ENCODE measurements at places on chromosomes 7 and 10.

- DNase-seq = no peak
Observed at GRCh38 chr10:63681993-63682697, 160.9 kb downstream of the REEP3 start.

DNA sequence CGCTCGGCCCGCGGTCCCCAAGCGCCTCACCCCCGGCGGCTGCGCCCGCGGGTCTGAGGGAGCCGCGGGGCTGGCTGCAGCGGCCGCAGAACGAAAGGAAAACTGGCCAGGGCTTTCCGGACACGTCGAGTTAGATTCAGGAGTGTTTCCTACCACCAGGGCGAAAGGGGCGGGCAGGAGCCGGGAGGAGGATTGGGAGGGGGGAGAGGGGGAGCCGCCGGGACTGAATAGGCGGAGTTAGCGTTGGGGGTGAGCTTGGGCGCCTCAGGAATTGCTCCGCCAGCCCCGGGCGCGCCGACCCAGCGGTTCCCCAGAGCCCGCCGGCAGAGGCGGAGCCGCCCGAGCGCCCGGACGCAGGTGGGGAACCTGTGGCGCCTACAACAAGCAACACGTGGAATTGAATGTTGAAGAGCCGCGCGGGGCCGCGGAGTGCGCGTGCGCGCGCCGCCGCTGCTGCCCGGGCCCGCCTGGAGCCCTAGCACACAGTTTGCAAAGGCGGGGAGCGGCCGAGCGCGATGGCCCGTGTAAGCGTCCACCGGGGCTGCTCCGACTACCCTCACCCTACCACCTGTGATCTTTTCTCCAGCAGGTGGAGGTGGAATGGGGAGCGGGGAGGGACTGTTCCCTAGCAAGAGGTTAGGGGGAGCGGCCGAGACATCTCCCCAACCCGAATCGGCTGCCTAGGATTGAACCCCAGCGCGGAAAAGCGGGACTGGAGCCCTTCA, at the start of gene CADPS2:
Gene CADPS2, minus strand, starts transcription at position 104 of the 725 bp plus-strand sequence. CDS start 123 bp downstream, outside the sequence.
- DNase-seq = peak; percentile 70

- DNase-seq = no peak
Observed at GRCh38 chr10:124898471-124898870, 43.5 kb upstream of the ZRANB1 start.

- DNase-seq = no peak
Observed at GRCh38 chr7:129187681-129188371, 607 bp upstream of the SMO start.

GRCh38 chr10:131480066-131480465, 168.5 kb upstream of the TCERG1L start:
- no peak for DNase-seq

GRCh38 chr10:97550336-97551149, 22.0 kb upstream of the ANKRD2 start:
- DNase-seq = no peak

DNA sequence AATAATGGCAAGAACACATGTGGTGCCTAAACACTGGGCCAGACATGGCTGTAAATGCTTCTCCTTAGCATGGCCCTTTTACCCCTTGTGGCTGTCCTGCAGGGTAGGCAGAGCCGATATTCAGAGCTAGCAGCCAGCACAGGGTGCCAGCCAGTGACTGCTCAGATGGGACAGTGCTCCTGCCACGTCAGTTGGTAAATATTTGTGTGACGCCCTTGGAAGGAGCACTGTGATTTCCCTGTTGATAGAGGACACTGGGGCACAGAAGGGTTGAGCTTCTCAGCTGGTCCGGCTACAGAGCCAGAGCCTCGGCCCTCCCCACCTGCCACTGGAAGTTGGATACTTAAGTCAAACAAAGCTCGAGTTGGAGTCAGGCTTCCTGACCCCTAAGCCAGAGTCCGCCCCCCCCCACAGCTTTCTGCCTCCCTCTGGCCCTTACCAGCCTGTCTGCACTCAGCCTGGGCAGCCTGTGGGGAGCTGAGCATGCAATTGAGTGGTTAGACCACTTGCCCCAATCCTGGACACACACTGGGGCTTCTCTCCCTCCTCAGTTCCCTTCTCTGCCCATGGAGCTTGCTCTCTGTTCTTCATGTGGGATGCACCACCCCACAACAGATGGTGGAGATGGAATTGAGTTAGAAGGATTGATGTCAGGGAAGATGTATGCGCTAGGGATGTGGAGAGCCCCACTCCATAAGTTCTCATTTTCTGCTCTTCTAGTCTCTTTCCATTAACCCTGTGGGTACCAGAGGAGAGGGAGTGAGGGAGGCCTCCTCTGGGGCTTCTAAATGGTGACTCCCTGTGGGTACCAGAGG, 350.8 kb downstream of the PLXNA4 start:
- no peak for DNase-seq

DNA sequence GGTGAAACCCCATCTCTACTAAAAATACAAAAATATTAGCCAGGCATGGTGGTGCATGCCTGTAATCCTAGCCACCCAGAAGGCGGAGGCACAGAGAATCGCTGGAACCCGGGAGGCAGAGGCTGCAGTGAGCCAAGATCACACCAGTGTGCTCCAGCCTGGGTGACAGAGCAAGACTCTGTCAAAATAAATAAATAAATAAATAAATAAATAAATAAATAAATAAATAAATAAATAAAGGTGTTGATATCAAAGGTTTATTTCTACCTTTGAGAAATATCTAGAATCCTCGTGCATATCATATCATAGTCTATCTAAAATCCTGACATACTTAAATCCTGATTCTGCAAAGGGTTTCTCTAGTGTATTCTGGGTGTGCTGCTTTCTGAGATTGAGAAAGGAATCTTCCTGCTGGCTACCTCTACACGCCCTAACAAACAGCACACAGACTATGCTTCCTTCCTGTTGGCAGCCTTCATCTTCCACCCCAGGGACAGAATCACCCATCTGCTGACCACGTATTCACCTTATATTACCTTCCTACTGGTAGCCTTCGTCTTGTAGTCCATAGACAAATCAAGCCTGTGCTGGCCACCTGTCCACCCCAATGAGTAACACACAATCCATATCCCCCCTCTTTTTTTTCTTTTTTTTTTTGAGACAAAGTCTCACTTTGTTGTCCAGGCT, 8.7 kb downstream of the ABLIM1 start:
- DNase-seq = no peak

DNA sequence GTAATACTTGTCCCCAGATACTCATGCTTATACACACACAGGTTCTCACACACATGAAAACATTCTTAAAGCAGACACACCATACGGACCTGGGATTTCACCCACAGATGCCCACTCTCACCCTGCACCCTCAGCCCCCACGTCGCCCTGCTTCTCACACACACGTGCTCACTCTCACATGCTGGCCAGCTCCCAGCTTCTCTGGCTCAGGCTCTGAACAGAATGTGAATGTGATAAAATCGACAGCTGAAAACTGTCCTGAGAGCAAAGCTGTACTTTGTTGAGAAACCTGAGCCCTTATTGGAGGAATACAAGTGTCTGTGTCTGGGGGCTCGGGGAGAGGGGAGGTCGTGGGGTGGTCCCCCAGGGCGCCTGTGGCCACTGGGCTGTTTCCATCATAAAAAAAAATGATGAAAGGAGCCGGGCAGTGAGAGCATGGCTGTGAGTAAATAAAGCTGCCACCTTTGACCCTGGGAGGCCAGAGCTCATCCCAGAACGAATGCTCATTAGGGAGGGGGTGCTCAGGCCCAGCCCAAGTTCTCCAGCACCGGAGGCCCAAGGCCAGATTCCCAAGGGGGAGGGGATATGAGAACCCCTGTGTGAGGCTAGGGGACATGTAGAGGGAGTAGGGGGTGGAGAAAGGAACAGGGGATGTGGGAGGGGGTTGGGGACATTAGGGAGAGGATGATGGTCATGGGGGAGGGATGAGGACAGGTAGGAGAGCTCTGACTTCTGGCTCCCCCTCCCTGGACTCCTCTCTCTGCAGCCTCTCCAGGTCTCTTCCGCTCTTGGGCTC, 18.1 kb upstream of the TLX1 start:
- DNase-seq = no peak

GRCh38 chr10:91042069-91042468, 121.2 kb upstream of the ANKRD1 start:
- no peak for DNase-seq

DNA sequence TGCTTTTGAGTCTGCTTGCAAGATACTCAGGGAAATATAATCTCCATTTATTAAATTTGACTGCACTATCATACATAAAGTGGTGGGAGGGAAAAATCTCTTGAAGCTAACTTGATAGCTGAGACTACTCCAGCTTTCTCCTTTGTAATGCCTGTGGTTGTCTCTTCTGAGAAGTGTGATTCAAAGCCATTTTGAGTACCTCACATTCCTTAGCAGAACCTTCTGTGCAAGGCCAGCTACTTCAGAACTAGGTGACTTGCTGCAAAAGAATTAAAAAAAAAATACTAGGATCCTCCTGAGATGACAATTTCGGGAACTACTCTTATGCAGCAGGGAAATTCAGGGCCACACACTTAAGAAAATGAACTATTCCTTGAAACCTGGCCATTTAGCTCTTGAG, 294.8 kb downstream of the MDFIC start:
- no peak for DNase-seq
